Stomach (tissue), 19 donors: ENCODE measurements at places on chromosomes 5 and 9. TPM values are rescaled to one million over a fixed set of nuclear protein-coding genes. Genes with fewer than 3 reads are reported as not detected.

SPTLC1 gene
- 15.9 TPM for polyA plus RNA-seq

GARNL3 gene
- polyA plus RNA-seq, result 5.7 TPM

SPACA9 gene
- polyA plus RNA-seq, result 4.8 TPM

WNT8A gene
- not detected for polyA plus RNA-seq

PRSS3 gene
- polyA plus RNA-seq, result 68.1 TPM

TEK gene
- 1.5 TPM for polyA plus RNA-seq

PCDHGC5 gene
- polyA plus RNA-seq, result 0.08 TPM

STING1 gene
- 8.8 TPM for polyA plus RNA-seq

GRCh38 chr5:58369513-58370190 lies 90.2 kb downstream of the PLK2 start:
- DNase-seq, result no peak

- DNase-seq, result no peak
Measured at GRCh38 chr9:73030370-73031030, 77.6 kb upstream of the ALDH1A1 start.

GRCh38 chr5:151461312-151461711 lies 13.9 kb downstream of the SLC36A1 start:
- DNase-seq, result no peak

- DNase-seq, result no peak
Measured at GRCh38 chr9:38384990-38385848, 7.3 kb upstream of the ALDH1B1 start.

DNA sequence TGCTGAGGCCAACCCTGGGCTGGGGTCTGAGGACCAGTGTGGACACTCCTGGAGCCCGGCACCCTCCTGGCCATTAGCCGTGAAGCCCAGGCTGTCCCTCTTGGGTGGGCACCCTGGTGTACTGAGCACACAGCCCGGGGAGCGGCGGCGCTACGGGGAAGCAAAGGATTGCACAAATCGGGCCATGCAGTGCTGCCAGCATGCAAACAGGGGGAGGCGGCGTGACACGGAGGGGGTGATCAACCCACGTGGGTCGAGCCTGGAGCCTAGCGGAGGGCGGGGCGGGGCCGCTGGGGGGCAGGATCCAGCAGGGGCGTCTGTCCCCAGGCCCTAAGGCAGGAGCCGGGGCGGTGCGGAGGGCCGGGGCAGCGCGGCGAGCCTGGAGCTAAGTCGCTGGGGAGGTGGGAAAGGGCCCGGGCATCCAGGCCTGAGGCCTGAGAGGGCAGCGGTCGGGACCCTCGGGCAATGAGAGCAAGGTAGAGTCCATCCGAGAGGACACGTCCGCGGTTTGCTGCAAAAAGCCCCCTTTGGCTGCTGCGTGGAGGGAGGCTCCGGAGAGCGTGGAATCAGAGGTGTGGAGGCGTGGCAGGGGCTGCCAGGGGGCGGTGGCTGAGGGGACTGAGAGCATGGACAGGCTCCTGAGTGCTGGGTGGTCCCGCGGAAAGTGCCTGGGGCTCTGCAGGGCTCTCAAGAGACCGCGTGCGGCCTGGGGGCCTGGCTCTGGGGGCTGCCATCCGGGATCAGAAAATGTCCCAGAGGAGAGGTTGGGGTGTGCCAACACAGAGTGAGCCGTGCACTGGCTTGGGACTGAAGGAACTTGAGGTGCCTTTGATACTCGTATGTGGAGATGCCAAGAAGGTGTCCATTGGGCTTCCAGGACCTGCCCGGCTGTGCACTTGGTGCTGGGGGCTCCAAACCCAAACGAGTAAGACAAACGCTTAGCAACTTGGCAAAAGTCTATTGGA lies 94.2 kb downstream of the BARX1 start:
- DNase-seq, result no peak

- no peak for DNase-seq
Measured at GRCh38 chr5:14686517-14686916, 22.0 kb downstream of the OTULIN start.

GRCh38 chr5:133457439-133458355 lies 154.6 kb downstream of the FSTL4 start:
- no peak for DNase-seq

GRCh38 chr9:35522187-35522586 lies 32.3 kb downstream of the RUSC2 start:
- DNase-seq, result no peak

DNA sequence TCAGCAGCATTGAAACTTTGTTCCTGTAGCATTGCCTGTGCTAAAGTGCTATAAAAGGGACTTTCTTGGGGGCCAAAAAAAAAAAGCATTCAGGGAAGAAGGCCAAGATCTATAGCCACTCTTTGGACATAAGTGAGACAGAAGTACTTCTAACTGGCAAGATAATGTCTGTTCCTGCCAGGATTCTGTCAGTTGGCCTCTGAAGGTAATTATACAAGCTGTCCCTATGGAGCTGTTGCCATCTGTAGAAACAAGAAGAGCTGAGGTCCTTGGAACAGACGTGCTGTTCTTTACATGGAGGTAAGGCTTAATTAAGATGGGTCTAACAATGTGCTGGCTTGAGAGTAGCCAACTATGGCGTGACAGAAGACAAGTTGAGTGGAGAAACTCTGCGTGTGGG lies 9.7 kb downstream of the KIF20A start:
- no peak for DNase-seq

DNA sequence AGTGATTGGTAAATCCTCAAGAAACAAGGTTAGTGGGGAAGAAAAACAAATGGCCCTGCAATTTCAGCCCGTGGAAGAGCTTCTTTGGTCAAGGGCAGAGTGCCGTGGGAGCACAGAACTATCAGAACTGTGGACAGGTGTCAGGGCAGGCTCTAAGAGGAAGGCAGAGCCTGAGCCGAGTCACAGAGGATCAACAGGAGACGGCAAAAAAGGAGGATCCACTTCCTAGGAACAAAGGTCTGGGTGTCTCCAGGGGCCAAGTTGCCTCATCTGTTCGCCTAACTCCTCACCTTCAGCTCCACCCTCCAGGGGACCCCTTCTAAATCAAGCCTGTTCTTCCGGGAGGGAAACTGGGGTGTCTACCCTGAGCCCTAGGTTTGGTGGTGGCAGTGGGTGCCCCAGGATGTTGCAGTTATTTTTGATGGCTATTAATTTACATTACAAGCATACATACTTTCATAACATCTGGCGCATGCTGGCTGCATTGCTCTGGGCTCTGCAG lies 88.0 kb downstream of the FEM1C start:
- no peak for DNase-seq

- DNase-seq, result peak; percentile 43
Measured at GRCh38 chr5:68007451-68007850, 208.1 kb upstream of the PIK3R1 start.

- no peak for DNase-seq
Measured at GRCh38 chr9:27391040-27391895, 94.3 kb upstream of the EQTN start.

GRCh38 chr9:89684912-89685636 lies 80.3 kb downstream of the GADD45G start:
- DNase-seq, result peak; percentile 43

- no peak for DNase-seq
Measured at GRCh38 chr5:76388236-76388635, 14.8 kb upstream of the IQGAP2 start.

GRCh38 chr5:150064681-150065220 lies 21.6 kb downstream of the CSF1R start:
- no peak for DNase-seq

DNA sequence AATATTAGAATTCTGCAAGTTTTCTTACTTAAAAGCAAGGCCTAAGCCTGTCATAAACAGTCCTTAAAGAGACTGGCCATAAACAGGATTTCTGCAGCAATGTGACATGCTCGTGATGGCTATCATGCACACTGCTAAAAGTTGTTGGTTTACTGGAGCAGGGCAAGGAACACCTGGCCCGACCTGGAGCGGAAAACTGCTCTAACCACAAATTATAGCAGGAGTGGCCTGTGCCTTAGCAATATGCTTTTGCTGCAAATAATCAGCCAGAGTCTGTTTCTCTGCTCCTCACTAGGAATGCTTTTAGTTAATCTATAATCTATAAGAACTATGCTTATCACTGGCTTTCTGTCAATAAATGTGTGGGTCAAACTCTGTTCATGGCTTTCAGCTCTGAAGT lies 322.9 kb upstream of the RPS23 start:
- peak; percentile 24 for DNase-seq
